Stimulated activated CD4-positive, alpha-beta T cell treated with anti-CD3 and anti-CD28 coated beads, Interleukin-1b, Interleukin-23, amount 100 ng/mL, for 1 hour (primary cell): ENCODE measurements at places on chromosomes 11 and 22.

GRCh38 chr11:57172031-57172430, 9.7 kb upstream of the LRRC55 start:
- DNase-seq, result no peak

GRCh38 chr11:130672911-130673310, 224.5 kb downstream of the ADAMTS15 start:
- no peak for DNase-seq

DNA sequence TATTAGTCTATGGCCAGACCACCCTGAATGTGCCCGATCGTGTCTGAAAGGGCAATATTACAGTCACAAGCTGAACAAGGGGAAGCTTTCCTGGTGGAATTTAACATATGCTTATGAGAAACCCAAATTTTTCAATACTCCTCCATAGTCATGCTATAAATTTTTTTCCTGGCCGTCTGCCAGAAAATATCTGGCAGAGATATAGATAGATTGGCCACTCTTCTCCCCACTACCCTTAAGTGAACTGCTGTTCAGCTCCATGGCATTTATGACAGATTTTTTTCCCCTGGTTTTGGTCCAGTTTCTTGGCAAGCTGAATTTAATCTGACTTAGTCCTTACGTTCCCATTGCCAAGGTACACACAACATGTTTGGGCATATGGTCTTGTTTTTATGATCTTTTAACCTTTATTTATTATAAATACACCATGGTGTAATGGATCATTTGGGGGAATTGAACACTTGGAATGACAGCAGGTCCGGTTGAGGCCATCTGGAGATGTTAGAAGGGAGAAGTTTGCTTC, 328.5 kb downstream of the CNTN5 start:
- no peak for DNase-seq

GRCh38 chr22:33745501-33745900, 174.8 kb downstream of the LARGE1 start:
- no peak for DNase-seq

- no peak for DNase-seq
These were observed 21.4 kb upstream of the PISD start for GRCh38 chr22:31683181-31684105.

DNA sequence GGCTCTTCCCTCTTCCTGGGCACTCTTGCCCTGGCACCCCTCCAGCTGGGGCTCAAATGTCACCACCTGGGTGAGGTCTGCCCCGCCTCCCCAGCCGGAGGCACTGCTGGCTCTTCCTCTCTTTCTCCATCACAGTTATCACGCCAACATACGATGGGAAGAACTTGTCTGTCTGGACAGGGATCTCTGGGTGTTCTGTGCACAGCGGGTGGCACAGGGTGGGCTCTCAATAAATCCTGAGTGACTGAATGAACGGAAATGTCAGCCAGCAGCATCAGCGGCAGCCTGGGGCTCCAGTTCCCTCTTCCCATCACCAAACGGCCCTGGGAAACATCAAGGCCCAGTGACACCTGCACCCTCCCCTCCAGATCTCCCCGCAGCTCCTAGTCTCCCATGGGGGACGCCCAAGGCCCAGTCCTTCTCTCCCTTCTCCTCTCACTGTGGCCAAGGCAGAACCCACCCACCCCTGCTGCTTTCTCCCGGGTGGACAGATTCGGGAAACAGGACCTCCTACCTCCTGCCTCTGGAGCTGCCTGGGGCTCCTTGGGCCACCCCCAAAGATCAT, 440 bp upstream of the SLC25A45 start:
- no peak for DNase-seq

GRCh38 chr11:117629891-117630538, 167.0 kb downstream of the DSCAML1 start:
- no peak for DNase-seq

DNA sequence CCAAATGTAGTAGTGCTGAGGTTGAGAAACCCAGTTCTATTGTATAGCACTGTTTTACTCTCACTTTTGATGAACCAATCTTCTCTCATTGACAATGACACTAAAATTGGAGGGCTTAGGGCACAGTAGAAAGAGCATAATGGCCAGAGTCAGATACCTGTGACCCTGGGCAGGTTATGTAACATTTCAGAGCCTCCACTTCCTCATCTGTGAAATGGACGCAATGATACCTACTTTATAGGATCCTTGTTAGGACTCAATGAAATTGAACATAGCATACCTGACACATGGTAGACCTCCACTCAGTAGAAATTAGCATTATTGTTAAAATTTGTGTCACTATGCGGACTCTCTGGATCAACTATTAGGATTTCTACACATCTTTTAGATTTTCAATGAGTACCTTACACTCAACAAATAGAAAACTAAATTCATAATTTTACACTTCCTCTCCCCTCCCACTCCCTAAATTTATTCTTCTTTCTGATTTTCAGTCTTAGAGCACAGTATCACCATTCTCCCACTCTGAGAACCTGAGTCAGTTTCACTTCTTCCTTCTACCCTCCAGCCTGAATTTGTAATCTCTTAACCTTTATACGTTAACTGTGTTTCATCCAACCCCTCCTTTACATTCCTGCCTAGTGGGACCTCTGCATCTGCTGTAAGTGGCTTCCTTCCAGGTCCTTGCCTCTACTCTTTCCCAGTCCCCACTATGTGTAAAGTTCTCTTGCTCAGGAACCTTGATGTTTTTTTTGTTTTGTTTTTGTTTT, 78.3 kb downstream of the MICAL2 start:
- no peak for DNase-seq

DNA sequence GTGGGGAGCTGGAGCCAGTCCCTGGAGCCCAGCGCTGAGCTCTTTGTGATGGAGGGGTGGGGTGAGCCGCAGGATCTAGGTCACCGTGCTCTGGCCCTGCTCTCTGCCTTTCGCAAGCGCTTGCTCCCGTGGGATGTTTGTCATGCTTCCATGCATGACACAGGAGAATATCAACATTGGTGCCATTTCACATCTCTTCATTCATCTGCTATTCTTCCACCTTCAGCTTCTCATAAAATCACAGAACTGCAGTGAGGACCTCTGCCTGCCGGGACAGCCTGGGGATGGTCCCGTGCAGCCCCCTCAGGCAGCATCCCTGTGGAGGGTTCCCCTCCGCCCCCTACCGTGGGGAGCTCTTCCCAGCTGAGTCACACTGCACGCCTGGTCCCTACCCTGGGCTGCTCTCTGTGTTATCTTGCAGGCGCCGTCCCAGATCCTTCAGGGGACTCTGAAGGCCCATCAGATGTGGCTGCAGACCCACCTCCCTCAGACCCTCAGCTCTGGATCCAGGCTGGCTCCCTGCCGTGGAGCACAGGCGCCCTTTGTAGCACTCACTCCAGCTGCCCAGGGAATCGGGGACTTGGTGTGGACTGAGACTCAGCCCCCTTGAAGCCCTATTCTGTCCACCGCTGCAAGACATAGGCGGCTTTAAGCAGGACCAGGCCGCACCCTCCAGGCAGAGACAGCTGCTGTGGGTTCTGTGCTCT, 5.1 kb upstream of the SEPTIN5 start:
- DNase-seq, result no peak

- no peak for DNase-seq
These were observed 65.6 kb upstream of the SHISAL1 start for GRCh38 chr22:44378380-44378779.

DNA sequence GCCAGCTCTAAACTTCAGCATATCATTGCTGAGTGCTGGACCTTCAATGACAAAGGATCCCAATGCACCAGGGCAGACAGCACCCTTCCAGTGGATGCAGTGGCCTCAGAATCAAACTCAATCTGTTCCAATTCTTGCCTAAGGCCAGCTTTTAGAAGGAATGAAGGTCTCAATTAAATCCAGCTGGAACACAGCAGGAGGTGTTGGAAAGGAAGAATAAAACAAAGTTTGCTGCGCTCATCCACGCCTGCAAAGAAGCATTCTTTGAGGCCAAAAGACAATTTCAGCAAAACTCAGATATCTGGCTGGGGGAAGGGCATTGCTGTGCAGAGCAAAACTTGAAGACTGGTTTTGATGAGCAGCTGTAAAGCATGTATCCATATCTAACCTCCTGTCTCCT, 120.7 kb downstream of the CCDC81 start:
- no peak for DNase-seq

GRCh38 chr11:59184691-59185339, 12.9 kb downstream of the DTX4 start:
- no peak for DNase-seq

- DNase-seq, result no peak
These were observed 14.6 kb downstream of the MMP13 start for GRCh38 chr11:102940714-102941588.

- no peak for DNase-seq
These were observed 1.5 kb downstream of the PPFIA1 start for GRCh38 chr11:70272009-70272408.

- DNase-seq, result no peak
These were observed 167.0 kb upstream of the NECTIN1 start for GRCh38 chr11:119895981-119896380.
